ENCODE measurements at places on chromosomes 3 and 15.

- no peak for DNase-seq
Observed at GRCh38 chr3:184728010-184728527, 16.2 kb upstream of the MAGEF1 start.

- no peak for DNase-seq
Observed at GRCh38 chr3:18098960-18099587, 326.1 kb downstream of the SATB1 start.

GRCh38 chr3:39407773-39408492 lies 1.4 kb downstream of the RPSA start:
- DNase-seq = no peak

GRCh38 chr15:91867581-91868026 lies 14.1 kb downstream of the SLCO3A1 start:
- DNase-seq = no peak

GRCh38 chr3:127791221-127791913 lies 30.9 kb downstream of the MGLL start:
- no peak for DNase-seq

DNA sequence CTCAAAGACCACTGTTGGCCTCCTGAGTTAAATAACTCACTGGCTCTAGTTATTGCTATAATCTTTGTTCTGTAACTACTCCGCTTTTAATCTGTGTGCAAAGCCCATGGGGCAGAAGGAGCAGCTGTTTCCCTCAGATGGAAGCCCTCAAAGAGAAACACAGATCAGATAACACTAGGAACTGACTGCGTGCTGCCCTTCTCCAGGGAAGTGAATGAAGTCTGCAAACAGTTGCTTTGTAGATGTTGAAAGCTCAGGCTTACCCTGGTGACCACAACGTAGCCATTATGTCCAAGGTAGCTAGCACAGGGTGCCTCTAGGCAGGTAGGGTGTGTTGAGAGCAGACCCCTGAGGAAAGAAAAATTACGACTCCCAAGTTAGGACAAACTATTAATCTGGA lies 152.3 kb upstream of the STAC start:
- no peak for DNase-seq

DNA sequence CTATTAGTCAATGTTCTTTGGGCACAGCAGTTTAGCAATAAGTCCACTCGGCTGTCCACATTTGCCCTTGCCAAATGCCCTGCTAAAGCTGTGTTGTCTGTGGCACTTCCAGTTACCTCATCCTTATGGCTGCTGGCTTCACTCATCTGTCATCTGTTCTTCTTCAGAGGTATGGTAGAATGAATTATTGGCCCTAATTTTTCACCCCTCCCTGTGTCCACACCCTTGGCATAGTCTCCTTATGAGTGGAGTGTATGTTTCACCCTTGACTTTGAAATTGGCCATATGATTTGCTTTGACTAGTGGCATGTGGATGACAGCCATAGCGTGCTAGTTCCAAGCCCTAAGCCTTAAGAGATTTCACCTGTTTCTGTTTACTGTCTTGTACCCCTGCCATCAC lies 72.1 kb upstream of the EPHB1 start:
- DNase-seq = no peak

DNA sequence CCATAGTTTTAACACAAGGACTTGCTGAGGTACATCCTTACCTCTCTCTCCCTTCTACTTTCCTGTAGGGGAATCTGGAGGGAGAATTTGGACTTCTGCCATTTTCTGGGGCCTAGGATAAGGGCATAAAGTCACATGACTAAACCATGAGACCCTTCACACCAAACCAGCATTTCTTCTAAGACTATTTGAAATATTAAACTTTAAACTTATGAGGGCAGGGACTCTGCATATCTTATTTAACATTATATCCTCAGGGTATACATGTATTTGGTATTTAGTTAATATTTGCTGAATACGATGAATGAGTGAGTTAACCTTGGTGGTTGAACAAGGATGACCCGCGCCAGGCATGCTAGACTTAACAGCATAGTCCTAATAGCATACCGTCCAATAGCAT lies 63.4 kb downstream of the USP13 start:
- no peak for DNase-seq

DNA sequence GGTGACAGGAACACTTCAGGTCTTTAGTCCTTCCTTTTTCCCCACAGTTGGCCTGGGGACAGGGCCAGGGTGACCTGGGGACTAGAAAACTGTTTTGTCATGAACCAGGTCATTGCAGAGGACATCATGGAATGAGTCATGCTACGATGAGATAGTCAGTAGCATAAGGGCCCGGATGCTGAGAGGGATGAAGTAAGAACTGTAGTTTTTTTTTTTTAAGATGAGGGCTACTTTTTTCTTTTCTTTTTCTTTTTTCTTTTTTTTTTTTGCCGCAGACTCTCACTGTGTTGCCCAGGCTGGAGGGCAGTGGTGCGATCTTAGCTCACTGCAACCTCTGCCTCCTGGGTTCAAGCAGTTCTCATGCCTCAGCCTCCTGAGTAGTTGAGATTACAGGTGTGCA lies 8.0 kb downstream of the MAP2K5 start:
- DNase-seq = no peak

- DNase-seq = no peak
Observed at GRCh38 chr15:27250223-27250622, 279.2 kb downstream of the GABRG3 start.

GRCh38 chr3:138862924-138863775 lies 28.4 kb upstream of the PIK3CB start:
- peak; percentile 25 for DNase-seq

DNA sequence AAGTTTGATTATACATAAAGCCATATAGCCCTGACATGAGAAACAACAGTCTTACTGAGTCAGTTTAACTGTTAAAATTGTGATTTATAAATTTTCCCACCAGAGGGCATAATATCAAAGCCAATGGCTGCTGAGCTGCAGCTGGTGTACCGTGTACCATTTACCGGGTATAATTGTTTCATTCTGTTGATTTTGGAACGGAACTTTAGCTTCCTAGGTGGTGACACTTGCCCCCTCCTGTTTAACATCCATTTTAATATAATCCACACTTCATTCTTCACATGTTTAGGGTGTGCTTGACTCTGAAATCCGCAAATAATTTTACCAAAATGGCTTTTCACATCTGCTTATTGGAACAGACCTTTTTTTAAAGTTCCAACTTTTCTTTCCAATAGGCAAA lies 72.8 kb downstream of the SLC9A9 start:
- no peak for DNase-seq

GRCh38 chr15:85707519-85708338 lies 87.0 kb downstream of the KLHL25 start:
- no peak for DNase-seq

All from CD4-positive, alpha-beta T cell treated with Interferon gamma for 1 hour (primary cell).